ENCODE measurements at places on chromosomes 5 and 9.

DNA sequence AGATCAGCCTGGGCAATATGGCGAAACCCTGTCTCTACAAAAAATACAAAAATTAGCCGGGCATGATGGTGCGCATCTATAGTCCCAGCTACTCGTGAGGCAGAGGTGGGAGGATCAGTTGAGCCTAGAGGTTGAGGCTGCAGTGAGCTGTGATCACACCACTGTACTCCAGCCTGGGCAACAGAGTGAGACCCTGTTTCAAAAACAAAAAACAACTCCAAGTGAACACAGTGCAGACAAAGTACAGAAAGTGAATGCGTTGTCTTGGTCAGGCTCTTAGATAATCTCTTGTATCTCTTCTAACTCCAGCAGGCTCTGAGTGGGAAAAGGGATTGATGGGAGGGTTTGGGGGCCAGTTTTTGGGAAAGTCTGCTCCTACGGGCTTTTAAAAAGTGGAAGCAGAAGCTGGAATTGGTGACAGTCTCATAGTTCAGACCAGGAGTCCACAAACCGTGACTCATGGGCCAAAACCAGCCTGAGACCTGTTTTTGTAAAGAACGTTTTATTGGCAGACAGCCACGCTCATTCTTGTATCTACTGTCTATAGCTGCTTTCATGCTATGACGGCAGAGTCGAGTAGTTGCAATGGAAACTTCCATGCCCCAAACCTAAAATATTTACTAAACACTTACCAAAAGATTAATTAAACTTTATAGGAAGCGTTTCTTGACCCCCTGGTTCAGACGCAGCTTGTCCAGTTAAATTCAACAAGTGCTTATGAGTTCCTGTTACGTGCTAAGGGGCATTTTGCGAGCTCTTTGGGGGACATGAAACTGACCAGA lies 32.9 kb downstream of the NDST1 start:
- no peak for DNase-seq

GRCh38 chr5:95530416-95530815 lies 24.4 kb downstream of the SKIC3 start:
- DNase-seq = peak; percentile 13

DNA sequence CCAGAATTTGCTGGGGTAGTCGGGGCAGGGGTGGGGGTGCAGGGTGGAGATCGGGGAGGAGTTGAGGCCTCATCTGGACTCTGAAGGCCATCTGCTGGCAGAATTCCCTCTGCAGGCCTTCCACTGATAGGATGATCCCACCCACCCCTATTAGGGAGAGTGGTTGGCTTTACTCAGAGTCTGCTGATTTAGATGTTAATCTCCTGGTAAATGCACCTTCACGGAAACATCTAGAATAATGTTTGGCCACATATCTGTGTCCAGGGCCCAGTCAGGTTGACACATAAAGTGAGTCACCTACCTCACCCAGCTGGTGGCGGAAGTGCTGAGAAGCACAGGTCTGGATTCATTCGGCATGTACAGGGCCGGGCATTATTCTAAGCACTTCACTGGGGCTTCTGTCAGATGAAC lies 50.0 kb downstream of the DAPK1 start:
- peak; percentile 20 for DNase-seq

DNA sequence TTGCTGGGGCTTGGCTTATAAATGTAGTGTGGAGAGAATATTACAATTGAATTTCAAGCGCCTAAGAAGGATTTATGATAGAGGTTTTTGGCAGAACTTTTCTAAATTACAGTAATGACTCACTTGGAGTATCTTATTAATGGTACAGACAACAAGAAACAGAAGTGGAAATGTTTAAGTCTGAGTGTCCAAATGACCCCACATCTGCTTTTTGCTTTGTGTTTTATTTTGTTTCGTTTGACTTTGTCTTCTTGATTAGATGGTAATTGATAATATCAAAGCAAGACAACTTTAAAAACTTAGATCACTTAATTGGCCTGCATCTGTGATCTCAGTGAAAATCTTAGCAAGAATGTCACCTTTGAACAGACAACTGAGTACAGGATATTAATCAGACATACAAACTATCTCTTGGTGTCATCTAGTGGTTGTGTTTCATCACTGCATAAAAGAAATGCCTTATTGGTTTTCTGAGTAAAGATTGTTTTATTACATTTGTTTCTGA lies 577.4 kb downstream of the ISL1 start:
- DNase-seq = no peak

- DNase-seq = no peak
These were observed 200.9 kb upstream of the PAPPA start for GRCh38 chr9:115952430-115953292.

DNA sequence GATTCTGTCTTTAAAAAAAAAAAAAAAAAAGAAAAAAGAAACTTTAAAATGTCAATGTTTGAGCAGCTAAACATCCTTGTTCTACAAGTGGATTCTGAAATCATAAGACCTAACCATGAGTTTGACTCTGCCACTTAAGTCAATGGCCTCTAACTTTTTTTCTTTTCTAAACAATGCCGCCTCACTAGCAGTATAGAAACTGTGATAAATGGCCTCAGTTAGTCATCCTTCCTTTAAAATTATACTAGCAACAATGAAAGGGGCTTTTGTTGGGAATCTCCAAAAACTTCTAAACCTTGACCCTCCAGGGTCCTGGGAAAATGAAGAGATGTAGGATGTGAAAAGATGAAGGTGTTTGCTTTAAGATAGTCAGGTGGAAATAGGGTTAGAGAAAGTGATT lies 71.1 kb downstream of the FBXL7 start:
- DNase-seq = no peak

DNA sequence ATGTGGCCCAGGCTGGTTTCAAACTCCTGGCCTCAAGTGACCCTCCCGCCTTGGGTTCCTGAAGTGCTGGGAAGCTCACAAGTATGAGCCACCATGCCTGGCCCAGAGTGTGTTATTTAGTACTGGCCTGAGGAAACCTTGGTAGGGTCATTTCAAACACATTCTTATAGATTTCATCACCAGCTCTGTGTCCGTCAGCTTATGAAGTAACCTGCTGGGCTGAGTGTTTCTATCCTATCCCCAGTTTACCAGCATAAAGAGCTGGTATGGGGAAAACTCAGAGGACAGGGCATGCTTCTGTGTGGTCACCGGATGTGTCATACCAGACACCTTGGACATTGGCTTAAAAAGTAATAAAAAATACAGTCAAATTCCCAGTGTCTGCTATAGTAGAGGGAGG lies 45.3 kb downstream of the PTPN3 start:
- DNase-seq = no peak

DNA sequence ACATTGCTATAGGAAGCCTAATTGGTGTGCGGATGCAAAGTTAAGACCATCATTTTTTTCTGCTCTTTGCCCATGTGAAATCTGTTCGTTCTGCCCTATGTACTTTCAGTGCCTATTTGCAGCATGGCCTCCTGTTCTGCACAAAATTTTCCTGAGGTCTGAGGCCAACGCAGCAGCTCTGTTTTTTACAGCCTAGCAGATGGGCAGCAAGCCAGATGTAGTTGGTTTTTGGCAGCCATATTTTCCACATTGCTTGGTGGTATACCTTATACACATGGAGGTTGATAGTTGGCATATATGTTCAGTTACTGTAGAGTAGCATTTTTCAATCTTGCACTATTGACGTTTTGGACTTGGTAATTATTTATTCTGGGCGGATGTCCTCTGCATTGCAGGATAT lies 133.5 kb upstream of the MRPS30 start:
- DNase-seq = no peak

DNA sequence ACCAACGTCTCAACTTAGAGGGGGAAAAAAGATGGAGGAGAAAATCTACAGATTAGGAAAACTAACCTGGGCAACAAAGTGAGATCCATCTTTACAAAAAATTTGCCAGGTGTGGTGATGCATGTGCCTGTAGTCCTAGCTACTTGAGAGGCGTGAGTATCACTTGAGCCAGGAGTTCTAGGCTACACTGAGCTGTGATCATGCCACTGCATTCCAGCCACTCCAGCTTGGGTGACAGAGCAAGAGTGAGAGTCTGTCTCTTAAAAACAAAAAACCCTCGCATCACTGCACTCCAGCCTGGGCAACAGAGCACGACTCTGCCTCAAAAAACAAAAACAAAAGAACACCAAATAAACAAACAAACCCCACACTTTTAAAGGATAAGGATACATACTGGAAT lies 98.1 kb upstream of the NR5A1 start:
- no peak for DNase-seq

- no peak for DNase-seq
These were observed 7.7 kb downstream of the AOPEP start for GRCh38 chr9:94734054-94734754.

DNA sequence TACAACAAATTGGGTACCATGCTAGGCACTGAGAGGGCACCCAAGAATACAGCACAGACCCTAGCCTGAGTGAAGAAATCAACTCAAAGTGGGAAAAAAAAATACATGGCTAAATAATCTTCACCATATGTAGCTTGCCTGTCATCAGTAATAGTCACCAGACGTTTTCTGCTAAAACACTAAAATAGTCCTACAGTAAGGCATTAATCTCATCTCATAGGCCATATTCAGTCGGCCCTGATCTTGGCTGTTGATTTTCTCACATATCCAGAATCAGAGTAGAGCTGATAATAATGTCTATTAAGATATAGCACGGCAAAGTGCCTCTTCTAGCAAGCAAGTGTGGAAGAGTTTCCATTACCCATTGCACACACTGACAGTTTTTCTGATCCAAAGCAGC lies 322.1 kb upstream of the SLC30A5 start:
- DNase-seq = no peak

DNA sequence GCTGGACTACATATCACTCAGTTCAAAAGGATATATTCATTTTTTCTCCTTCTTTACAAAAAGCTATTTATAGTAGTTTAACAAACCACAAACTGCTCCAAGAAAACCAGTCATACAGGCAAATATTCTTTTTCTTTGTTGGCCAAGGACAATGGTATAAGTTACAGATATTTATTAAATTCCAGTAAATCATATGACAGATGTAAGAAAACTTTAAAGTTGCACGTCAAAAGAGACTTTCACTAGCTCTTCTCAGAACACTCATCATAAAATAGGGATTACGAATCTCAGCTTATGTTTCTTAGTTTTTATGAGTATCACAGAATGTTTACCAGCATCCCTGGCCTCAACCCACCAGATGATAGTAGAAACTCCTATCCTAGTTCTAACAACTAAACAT lies 67.2 kb downstream of the ANKRD31 start:
- DNase-seq = no peak

DNA sequence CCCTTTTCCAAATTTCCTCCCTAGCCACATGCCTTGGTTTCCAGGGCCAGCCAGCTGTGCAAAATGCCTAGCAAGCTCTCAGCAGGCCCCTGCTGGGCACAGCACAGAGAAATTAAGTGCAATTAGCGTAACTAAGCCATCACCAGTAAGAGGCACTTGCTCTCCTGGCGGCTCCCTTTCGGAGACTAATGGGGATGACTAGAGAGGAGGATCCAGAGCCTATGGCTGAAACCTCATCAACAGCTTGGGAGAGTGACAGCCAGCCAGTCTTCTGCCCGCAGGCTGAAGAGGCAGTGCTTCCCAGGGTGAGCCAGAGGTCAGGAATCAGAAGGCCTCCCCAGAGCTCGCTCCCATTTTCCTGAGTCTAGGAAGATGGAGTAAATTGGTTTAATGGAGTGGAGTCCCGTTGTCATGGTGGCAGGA lies 108.4 kb downstream of the KCNIP1 start:
- DNase-seq = peak; percentile 87

GRCh38 chr5:131877873-131878272 lies 67.6 kb downstream of the MEIKIN start:
- peak; percentile 3 for DNase-seq

GRCh38 chr5:176846335-176847140 lies 36.2 kb downstream of the UNC5A start:
- peak; percentile 21 for DNase-seq

DNA sequence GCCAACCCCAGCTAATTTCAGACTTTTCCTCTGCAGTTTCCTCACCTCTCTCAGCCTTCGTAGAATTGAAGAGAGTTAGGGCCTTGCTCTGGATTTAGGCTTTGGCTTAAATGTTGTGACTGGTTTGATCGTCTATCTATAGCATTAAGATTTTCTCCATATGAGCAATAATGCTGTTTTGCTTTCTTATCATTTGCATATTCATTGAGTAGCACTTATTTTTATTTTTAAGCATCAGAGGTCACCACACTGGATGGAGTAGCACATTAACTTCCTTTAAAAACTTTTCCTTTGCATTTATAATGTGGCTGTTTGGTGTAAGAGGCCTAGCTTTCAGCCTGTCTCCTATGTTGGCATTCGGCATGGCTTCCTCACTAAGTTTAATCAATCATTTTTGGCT lies 12.6 kb upstream of the PCBD2 start:
- DNase-seq = no peak

DNA sequence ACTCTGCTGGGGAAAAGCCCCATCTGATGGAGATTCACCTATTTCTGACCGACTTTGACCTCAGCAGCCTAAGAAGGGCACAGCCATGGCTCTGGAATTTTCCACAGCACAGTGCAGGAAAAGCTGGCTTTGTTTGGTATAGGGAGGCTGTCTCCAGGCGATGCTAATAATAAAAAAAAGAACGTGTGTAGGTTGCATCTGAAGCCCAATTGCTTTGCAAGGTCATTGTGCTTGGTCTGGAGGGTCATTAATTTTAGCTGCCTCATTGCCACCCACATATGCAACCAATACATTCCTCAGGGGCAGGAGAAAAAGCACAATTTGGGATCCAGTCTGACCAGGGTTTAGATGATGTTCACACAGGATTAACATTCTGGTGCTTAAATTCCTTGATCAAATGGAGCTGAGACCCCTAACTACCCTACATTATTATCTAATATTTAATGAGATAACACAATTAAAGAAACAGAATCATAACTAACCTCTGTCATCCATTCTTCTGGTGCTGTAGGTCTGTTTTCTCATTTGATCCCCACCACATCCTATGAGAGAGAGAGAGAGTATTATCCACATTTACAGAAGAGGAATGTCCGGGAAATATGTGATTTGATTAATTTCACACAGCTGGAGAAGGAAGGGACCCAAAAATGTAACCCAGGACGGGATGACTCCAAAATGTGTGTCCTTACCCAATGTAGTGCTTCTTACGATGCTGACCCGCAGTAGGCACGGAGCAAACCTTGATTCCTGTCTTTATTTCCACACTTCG lies 175.9 kb downstream of the RFK start:
- no peak for DNase-seq

GRCh38 chr9:214648-215493 lies at the start of gene DOCK8:
Gene DOCK8, plus strand, starts transcription at chr9:214865. Its CDS starts 112 bp downstream, at chr9:214977.
- DNase-seq = peak; percentile 87

GRCh38 chr5:115377468-115378217 lies 81.2 kb upstream of the CCDC112 start:
- no peak for DNase-seq

- DNase-seq = no peak
These were observed 2.5 kb upstream of the PHF19 start for GRCh38 chr9:120879446-120879845.

DNA sequence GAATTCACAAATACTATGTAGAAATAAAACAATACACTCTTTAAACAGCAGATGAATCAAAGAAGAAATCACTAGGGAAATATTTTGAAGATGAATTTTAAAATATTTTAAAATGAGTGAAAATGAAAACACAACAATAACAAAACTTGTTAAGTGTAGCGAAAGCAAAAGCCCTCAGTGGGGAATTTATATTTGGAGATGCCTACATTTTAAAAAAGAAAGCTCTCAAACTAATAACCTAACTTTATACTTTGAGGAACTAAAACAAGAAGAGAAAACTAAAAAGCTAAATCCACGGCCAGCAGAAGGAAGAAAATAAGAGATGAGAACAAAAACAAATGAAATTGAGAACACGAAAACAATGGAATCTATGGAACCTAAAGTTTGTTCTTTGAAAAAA lies 22.7 kb downstream of the SPDL1 start:
- DNase-seq = no peak

- DNase-seq = no peak
These were observed 282.8 kb downstream of the DENND1A start for GRCh38 chr9:123647145-123647544.

GRCh38 chr9:133371261-133371711 lies 4.6 kb downstream of the SURF4 start:
- no peak for DNase-seq

Data from GM23338 (cell line).